ENCODE measurements at places on chromosomes 6 and 20. TPM values are rescaled to one million over a fixed set of nuclear protein-coding genes. Genes with fewer than 3 reads are reported as not detected.
A peak's percentile ranks its signal among the peaks of the same experiment; 100 is the strongest.

DNA sequence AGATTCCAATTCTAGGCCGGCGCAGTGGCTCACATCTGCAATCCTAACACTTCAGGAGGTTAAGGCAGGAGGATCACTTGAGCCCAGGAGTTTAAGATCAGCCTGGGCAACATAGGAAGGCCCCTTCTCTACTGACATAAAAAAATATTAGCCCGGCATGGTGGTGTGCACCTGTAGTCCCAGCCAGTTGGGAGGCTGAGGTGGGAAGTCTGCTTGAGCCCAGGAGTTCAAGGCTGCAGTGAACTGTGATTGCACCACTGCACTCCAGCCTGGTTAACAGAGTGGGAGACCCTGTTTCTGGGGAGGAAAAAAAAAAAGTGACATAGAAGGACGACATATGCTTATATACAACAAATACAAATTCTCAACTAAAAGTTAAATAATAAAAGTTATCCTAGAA is 30.9 kb downstream of the B4GALT5 start:
- DNase-seq = no peak

DNA sequence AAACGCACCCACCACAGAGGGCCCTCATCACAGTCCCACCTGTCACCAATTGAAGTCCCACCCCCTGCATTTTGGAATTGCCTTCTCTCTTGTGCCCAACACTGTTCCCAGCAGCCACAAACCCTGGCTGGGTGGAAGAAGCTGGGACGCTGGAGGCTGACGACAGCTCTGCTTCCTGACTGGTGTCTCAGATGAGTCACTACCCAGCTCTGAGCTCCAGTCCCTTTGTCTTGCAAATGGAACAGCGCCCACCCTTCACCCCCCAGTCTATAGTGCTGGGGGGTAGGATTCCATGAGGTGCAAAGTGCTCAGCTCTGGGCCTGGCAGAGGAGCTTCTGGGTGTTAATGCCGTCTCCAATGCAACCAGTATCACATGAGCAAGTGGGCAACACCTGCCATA is 85.3 kb downstream of the DLGAP4 start:
- peak; percentile 79 for DNase-seq

- DNase-seq = no peak
These were observed 405.6 kb downstream of the BTBD9 start for GRCh38 chr6:38234141-38234540.

- no peak for DNase-seq
These were observed 316.7 kb upstream of the TBX18 start for GRCh38 chr6:85081102-85081501.

- no peak for DNase-seq
These were observed 17.3 kb downstream of the NCOA7 start for GRCh38 chr6:125808060-125808459.

DNA sequence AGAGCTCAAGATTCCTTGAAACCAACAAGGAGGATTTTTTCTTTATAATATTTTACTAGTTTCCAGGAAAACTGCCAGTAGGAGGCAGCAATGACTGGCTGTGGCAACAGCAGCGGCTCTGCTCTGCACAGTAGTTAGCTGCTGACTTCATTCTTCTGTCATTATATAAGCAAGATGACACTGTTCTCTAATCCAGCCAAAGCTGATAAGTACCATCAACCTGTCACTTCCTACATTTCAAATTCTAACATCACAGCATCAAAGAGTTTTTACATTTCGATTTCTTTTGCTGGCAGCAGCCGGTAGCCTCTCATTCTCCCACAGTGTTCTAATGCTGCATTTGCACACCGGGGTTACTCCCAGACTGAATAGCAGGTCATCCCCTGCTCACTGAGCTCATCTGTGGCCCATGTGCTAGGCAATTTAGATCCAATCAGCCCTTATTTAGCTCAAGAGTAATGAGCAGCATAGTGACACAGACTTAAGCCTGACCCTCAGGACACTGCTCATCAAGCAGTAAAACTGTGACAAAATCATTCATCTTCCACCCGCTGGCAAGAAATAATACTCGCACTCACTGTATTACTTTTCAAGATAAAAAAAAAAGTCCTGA is 67.8 kb downstream of the MMS22L start:
- peak; percentile 37 for DNase-seq

GRCh38 chr6:51199105-51199552 is 380.5 kb downstream of the TFAP2B start:
- DNase-seq = no peak

GRCh38 chr6:47655719-47656595 is 42.4 kb upstream of the ADGRF4 start:
- DNase-seq = peak; percentile 90

- no peak for DNase-seq
These were observed 13.8 kb downstream of the BMP7 start for GRCh38 chr20:57252559-57253162.

Gene PNLDC1
- not detected for total RNA-seq

Gene NUS1
- total RNA-seq = 55.8 TPM

Gene MUCL3
- total RNA-seq = 0.20 TPM

Gene VPS52
- 46.9 TPM for total RNA-seq

Gene CGA
- total RNA-seq = not detected

Gene MDFI
- total RNA-seq = 40.9 TPM

Gene AVP
- total RNA-seq = not detected

Gene BMP2
- total RNA-seq = 6.6 TPM

Gene CITED2
- 110 TPM for total RNA-seq

Gene IL17A
- total RNA-seq = not detected

Gene ANKRD66
- not detected for total RNA-seq

Data from H9 (cell line).